CD4-positive, alpha-beta T cell treated with Interferon gamma for 1 hour (primary cell): ENCODE measurements at places on chromosomes 6 and 20.
A peak's percentile ranks its signal among the peaks of the same experiment; 100 is the strongest.

DNA sequence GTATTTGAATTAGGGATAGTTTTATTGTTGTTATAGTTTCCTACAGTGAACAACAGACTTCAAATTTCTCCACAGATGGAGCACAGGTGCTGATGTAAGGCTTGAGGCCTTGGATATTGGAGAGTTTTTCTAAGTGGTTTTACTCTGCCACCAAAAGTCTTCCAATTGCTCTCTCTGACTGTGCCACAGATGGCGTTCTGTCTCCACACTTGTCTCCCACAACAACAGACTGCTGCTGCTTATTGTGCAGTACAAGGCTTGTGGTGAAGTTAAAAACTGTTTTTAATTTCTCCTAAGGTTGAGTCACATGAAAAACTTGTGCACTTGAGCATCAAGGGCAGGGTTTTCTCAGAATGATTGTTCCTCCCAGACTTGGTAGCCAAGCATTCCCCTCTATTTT, 460.9 kb upstream of the KHDRBS2 start:
- DNase-seq, result no peak

DNA sequence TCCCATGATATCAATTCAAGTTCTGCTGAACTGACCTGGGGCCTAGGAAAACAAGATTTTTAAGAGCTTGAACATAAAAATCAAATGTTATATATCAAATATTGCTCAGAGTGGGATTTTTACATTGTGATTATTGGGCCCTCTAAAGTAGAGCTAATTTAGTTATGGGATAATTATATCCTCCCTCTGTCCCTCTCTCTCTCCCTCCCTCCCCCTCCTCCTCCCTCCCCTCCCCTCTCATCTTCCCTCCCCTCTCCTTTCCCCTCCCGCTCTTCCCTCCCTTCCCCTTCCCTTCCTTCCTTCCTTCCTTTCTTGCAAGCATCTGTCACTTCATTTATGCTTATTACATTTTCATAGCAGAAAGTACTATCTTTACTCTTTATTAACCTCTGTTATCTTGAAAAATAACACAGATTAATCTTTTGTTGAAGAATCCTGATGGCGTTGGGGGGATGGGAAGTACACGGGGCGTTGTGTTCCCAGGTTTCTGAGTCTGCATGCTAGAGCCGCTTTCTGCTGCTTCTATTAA, 32.8 kb downstream of the KIF25 start:
- no peak for DNase-seq

- no peak for DNase-seq
Observed at GRCh38 chr6:36858407-36858981, 16.1 kb downstream of the PPIL1 start.

- no peak for DNase-seq
Observed at GRCh38 chr6:3339811-3340210, 81.1 kb downstream of the PSMG4 start.

GRCh38 chr20:13857304-13857703, 72.5 kb downstream of the NDUFAF5 start:
- DNase-seq, result no peak

GRCh38 chr20:3334156-3334943, 73.1 kb downstream of the DNAAF9 start:
- no peak for DNase-seq

DNA sequence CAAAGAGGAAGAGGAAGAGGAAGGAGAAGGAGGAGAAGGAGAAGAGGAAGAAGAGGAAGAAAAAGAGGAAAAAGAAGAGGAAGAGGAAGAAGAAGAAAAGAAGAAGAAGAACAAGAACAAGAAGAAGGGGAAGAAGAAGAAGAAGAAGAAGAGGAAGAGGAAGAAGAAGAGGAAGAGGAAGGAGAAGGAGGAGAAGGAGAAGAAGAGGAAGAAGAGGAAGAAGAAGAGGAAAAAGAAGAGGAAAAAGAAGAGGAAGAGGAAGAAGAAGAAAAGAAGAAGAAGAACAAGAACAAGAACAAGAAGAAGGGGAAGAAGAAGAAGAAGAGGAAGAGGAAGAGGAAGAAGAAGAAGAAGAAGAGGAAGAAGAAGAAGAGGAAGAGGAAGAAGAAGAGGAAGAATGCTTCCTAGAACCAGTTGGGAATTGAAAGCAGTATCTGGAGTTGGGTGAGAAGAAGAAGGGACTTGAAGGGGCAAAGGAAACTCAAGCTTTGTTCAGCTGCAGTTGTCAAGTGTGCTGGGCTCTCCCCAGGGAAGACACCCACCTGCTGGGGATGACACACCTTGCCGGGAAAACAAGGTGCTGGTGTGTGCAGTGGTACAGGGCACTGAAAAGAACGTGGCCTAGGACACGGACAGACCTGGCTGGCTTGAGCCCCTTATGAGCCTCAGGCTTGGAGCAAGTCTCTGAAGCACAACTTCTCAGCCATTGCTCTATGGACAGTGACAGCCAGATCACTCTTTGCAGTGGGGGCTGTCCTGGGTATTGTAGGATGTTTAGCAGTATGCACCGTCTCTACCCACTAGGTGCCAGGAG, 30.1 kb upstream of the ARFGEF2 start:
- no peak for DNase-seq

DNA sequence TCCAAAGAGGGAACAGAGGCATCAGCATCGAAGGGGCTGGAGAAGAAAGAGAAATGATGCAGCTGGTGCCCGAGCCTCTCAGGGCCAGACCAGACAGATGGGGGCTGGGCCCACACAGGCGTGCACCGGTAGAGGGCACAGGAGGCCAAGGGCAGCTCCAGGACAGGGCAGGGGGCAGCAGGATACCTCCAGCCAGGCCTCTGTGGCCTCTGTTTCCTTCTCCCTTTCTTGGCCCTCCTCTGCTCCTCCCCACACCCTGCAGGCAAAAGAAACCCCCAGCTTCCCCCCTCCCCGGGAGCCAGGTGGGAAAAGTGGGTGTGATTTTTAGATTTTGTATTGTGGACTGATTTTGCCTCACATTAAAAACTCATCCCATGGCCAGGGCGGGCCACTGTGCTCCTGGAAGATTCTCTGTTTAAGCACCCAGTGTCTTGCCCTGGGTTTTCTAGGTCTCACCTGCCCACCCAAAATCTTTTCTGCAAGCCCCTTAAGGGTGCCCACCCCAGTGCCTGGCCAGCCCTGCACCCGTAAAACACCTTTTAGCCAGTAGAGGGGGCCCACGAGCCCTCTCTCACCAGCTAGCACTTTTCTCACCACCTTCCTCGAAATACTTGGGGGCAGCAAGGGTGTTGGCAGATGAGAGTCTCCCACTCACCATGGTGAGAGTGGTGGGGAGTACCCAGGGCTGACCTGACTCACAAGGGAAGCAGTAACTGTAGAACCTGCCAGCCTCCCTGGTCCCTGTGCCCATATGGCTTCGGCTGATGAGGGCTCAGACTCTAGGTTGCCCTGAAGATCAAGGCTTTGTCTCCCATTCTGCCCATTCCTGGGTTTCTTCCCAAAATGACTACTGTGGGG, 35.7 kb upstream of the ID1 start:
- peak; percentile 55 for DNase-seq

DNA sequence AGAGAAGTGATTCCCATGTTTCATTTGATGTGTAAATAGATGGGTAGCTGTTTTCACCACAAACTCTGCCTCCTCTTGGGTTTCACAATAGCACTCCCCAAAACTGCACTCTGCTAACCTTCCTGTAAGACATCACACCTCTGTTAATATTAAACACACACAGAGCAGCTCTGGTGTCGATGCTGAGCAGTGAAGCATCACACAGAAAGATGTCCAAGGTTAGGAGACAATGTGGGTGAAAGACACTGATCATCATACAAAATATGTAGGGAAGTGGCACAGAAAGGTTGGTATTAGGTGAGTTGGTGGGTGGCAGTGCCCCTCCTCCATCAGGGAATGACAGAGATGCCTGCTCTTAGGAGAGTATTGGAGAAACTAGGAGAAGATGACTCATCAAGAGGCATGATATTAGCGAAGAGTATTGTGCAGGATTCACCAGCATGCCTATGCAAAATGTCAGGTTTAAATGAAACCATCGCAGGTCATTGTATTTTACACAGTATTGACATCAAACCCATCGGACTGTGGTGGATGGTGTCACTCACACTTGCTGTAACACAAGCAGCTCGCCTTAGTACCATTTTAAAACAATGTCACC, 199.7 kb downstream of the TBXT start:
- no peak for DNase-seq

DNA sequence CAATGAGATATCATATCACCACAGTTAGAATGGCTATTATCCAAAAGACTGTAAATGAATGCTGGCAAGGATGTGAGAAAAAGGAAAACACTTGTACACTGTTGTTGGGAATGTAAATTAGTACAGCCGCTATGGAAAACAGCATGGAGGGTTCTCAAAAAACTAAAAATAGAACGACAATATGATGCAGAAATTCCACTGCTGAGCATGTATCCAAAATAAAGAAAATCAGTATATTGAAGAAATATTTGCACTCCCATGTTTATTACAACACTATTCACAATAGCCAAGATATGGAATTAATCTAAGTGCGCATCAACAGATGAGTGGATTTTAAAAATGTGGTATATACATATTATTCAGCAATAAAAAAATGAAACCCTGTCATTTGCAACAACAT, 898.9 kb upstream of the MAN1A1 start:
- no peak for DNase-seq

DNA sequence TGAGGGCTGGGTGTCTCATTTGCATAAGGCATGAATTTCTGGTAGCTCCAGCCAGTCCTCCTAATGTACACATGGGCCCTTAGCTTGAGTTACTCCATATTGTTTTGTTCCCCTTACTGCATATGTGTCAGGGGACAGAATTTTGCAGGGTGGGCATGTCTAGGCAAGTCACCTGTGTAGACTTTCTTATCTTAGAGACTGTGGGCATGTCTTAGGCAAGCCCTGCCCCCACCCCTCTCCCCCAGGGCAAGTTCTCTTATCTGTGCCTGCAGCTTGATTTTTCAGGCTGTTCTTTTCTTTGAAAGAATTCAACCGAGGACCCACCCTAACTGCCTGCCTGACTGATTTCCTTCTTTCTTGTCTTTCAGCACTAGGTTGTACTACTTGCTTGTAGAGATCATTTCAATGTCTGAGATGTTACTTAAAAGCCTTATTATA, 32.1 kb downstream of the NHLRC1 start:
- no peak for DNase-seq

DNA sequence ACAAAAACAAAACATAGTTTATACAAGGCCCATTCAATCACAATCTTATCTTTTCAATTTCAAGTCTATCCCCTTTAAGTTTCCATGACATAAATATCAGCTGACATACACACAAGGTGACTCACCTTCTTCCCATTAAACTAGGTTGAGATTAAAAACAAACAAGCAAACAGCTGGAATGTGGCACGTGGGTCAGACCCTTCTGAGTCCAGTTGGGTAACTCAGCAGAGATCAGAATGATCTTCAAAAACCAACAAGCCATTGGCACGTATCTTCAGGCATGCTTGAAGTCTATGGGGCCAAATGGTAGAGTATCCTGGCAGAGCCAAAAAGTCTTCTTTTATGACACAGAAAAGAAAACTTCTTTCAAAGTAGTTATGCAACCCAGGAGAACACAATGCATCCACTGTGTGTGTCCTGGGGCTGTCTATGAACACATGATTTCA, 603.5 kb upstream of the CITED2 start:
- no peak for DNase-seq

GRCh38 chr20:62191781-62192559, 9.1 kb downstream of the MTG2 start:
- DNase-seq, result no peak

- DNase-seq, result no peak
Observed at GRCh38 chr6:43833223-43833995, 63.4 kb downstream of the VEGFA start.

- DNase-seq, result no peak
Observed at GRCh38 chr6:160300076-160300695, 41.6 kb upstream of the SLC22A2 start.

- no peak for DNase-seq
Observed at GRCh38 chr6:146301764-146302163, 241.9 kb upstream of the RAB32 start.

GRCh38 chr20:50798650-50799049, 3.8 kb downstream of the BCAS4 start:
- no peak for DNase-seq

DNA sequence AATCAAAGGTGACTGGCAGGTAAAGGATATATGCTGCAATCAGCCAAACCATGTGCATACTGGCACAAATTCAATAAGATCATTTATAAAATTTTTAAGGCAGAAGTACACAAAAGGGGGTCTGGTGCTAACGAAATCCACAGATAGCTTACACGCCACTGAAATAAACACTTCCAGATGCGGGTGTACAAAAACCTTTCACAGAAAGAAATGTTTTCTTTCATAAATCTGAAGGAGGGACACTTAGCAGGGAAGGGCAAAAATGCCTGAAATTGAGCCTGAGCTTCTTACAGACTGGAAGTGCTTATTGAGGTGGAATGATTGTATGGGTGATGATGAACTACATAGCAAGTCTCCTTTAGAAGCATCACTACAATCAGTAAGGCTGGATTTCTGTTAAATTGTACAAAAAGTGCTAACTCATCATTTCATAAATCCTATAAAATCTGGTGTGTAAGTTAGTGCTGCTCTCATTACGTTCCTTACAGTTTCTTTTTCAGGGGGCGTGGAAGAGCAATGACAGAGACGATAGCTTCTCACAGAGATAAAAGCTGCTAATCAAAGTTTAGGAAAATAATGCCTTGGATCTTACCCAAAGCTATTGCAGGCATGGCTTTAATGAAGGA, 409.3 kb upstream of the RUNX2 start:
- no peak for DNase-seq

DNA sequence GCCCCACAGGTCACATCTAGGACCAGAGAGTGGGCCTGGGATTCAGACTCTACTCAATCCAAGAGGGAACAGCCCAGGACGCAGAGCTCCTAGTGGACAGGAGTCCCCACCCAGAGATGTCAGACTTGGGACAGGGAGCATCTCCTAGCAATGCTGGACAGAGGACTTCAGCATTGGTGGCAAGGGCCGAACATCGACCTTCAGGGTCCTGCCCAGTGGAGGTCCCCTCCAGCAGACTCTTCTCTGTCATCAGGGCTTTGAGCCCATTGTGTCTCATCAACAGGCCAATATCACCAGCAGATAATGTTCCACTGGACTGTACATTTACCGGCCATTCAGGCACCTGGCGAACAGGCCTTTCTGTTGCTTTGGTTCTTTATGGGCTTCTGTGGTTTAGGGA, 159.8 kb upstream of the SNX9 start:
- no peak for DNase-seq

DNA sequence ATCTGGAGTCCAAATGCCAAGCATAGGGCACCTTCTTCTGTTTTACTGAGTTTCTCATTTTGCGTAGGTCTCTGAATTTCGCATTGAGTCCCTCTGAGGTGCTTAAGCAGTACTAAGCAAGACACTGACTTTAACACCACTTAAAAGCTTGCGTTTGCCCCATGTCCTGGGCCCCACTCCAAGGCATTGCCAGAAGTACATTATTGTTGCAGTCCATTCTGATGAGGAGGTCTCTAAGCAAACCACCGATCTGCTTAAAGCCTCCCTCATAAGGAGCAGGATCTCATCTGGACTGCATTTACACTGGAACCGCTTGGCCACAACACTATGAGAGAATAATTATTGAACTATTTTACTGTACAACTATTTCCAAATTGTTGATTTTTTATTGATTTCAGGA, 16.3 kb downstream of the BMP2 start:
- no peak for DNase-seq

GRCh38 chr6:143258945-143259344, 191.6 kb downstream of the ADAT2 start:
- no peak for DNase-seq

GRCh38 chr6:166476634-166477215, 94.0 kb upstream of the MPC1 start:
- DNase-seq, result no peak
